AG04450 (cell line): ENCODE measurements at places on chromosomes 12 and 14.

DNA sequence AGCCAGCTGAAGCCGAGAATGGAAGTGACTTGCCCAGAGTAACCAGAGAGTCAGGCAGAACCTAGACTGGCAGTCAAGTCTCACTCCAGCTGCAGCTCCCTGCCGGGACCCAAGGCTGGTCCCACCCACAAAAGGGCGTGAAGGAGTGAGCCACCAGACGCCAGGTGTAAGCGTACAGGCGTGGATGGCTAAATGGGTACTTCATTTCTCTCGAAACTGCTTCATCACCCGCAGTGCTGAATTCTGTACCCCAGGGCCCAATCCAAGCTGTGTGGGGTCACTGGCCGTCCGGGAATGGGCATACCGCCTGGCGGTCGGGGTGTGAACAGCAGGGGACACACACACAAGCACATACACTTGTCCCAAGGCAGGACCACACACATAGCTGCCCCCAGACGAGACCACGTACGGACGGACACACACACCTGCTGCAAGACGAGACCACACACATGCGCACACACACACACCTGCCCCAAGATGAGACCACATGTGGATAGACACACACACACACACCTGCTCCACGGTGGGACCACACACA lies 34.8 kb downstream of the DEGS2 start:
- no peak for DNase-seq

DNA sequence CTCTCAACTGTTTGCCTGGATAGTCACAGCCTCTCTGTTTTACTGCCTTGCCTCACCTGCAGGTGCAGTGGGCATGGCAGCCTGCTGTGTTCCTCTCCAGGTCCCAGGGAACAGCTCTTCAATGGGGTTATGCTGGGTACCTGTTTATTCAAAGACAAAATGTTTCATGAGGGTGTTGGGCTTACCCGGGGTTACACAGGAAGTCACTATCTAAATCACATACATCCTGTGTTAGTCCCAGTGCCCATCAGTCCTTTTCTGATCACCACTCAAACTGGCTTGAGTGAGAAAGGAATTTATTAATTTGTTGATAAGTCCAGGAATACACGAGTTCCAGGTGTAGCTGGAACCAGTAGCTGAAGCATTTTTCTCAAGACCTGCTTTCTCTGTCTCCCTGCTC lies 1503.6 kb upstream of the TMEM132C start:
- no peak for DNase-seq

DNA sequence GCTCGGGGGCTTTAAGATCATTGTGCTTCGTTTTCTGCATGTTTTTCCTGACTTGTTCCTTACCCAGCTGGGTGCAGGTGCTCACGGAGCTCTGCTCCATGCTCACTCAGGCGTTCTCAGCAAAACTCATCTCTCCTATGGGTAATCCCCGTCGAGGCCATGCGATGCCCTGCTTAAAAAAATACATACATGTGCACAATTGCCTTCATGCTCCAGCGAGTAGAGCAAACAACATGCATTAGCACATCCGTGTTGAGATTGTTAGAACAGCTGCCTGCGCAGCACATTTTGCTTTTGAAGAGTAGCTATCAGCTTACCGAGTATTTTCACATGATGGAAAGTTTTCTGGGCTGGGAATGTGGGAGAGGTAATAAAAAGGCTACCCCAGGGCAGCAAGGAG lies 16.2 kb downstream of the AACS start:
- DNase-seq, result no peak

DNA sequence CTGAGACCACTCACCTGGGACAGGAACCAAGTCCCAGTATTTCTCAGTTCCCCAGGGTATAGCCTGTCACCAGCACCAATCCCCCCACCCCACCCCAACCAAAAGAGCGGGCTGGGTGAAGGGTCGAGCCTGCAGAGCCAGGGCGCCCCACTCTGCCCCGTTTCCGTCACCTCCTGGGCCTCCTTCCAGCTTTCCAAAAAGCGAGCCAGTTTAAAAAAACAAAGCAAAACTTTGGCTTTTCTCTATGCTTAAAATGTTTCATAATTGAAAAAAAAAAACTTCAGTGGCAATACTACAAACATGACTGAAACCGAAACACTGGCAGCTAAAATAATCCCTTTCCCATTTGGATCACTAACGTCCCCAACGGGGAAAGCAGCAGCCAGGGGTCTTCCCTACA lies 7.5 kb downstream of the CAMKK2 start:
- no peak for DNase-seq

DNA sequence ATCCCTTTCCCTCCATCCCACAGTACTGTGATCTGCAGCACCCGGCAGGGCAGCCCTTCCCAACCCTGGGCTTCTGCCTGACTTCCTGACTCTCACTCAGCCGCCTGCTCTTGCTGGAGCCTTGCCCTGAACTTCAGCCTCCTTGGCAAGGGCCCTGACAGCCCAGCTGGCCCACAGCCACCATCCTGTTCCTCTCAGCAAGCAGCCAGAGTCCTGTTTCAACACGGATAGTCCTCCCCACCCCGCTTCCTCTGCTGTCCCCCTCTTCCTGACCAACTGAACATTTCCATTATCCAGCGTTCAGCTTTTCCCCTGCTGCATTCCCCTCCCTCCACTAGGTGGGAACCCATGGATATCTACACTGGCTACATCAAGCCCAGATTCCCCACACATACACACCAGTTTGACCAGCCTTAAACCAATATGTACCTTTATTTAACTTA lies 74.0 kb upstream of the MDM1 start:
- peak; percentile 65 for DNase-seq

- no peak for DNase-seq
Observed at GRCh38 chr12:131591136-131591535, 119.8 kb upstream of the SFSWAP start.
